ENCODE measurements at places on chromosomes 3 and 15. TPM values are rescaled to one million over a fixed set of nuclear protein-coding genes. Genes with fewer than 3 reads are reported as not detected.

DNA sequence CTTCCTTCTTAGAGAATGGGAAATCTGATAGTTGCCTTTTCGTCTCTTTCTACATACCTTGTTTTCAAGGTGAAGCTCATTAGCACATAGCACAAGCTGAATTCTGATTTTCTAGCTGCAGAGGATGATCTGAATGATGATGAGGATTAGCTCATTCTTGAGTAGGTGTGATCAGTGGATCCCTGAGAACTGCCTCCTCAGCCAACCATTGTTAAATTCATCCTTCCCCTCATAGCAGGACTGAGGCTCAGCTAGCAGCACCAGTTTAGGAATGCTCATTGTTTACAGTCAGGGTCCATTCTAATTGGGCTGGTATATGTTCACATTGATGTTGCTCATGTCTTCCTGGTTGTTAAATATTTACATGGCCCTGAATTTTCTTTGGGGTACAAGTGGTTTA is 299.9 kb upstream of the MME start:
- H3K4me1 ChIP-seq: peaks cover 8% of the 10 kb centered on the region
- no peaks in the 10 kb centered on the region for H3K36me3 ChIP-seq
- H3K4me3 ChIP-seq: no peak overlapping the region
- no peak for DNase-seq
- H3K27me3 ChIP-seq: no peaks in the 10 kb centered on the region

Gene FANCD2OS
- total RNA-seq: not detected

DNA sequence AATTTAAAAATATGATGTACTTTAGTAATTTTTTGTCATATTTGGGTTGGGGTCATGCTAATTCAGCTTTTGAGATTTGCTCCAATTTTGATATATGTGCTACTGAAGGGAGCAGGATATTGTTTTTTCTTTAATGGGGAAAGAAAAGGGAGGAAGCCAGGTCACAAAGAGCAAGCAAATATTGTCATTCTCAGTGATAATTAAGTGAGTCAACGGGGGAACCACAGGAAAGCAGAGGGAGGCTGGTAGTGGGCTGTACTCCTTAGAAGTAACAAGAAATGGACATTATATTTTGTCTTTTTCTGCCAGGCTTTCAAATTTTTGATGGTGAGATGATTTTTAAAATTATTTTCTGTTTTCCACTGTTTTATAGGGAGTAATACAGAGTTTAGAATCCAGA is 45.6 kb upstream of the NMD3 start:
- no peak overlapping the region for H3K27ac ChIP-seq
- H3K27me3 ChIP-seq: no peaks in the 10 kb centered on the region
- H3K4me3 ChIP-seq: no peak overlapping the region
- no peak for DNase-seq
- H3K36me3 ChIP-seq: no peaks in the 10 kb centered on the region

Gene NR1D2
- total RNA-seq: 10.6 TPM

Gene PEX5L
- not detected for total RNA-seq
